ENCODE measurements at places on chromosomes 1 and 21.

DNA sequence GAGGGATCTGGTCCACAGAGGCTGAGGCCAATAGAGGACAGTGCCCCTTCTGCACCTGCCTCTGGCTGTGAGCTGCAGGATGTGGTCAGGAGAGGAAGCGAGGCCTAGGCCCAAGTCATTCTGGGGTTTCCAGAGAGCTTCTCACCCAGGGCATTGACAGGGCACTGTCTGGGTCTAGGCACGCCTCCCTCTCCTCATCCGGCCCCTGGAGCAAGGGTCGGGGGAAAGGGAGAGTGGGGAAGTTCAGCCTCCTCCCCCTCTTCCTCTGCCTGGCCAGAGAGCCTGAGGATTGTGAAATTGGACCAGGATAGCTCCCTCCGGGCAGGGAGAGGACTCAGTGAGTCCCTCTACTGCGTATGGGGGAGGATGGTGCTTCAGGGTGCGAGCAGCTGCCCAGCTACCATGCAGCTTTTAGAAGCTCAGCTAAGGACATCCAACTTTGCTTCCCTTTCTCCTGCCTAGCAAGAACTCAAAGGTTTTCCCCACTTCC lies 6.3 kb upstream of the INAVA start:
- DNase-seq = no peak

DNA sequence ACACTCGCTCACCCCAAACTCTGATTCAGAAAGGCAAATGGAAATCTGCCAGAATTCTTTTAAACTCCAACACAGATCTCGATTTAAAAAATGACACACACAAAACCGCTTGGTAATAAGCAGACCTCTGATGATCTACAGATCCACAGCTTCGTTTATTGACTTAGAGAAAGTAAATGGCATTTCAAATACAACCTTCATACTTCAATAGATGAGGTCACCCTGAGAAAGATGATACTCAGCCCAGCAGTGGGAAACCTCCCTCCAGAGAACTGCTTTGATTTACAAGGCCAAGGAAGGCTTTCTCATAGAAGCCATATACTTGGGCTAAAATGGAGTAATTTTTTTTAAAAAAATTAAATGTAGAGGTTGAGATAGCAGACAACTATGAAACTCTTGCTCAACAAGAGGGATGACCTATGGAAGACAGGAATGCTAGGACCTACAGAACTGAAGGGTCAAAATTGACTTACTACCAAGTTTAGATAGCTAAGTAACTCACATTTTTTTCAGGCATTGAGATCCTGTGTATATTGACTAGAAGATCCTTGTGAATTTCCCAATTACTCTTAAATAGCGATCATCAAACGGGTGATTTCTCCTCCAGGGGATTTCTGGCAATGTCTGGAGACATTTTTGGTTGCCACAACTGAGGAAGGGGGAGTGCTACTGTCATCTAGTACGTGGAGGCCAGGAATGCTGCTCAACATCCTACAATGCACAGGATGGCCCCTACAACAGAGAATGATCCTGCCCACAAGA lies 143.9 kb downstream of the CLIC6 start:
- no peak for DNase-seq

DNA sequence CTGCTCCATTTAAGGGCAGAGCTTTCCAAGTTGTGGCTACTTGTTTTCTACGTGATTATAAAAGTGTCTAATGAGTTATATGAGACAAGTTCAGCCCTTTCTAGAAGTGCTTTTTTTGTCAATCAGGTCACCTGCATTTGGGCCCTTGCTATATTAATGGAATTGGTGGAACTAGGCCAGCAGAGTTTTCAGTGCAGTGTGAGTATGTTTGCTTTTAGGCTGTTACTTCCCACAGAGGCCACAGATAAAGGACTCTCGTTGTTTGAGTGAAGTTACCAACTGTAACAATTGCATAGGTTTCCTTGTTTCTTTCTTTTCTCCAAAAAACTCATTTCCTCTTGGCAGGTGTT lies 10.9 kb downstream of the SMAP2 start:
- no peak for DNase-seq

DNA sequence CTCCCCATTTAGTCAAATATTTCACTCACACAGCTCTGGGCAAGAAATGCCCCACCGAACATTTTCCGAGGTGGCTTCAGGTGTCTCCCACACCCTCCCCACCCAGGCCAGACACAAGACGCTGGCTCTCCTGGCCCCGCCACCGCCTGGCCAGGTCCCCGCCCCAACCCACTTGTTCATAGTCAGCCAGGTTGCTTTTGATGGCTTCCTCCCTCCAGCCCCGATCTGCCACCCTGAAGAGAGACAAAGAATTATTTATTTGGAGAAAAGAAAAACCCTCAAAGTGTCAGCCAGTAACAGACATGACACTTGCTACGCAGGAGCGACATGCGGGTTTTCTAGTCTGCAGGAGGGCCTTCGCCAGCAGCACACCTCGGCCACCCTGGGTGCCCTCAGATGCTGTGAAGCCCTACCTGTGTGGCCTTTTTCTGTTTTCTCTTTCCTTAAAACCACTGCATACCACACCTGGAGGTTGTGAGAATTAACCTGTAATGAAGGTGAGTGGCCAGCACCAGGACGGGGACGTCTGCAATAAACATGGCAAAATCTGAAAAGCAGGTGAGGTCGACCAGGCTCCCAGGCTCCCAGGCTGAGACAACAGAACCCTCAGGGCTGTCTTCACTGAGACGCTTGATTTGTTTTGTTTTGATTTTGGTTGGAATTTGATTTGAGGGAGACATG lies 27.2 kb downstream of the SSBP3 start:
- no peak for DNase-seq

GRCh38 chr1:33162141-33162540 lies 19.7 kb downstream of the TRIM62 start:
- no peak for DNase-seq

GRCh38 chr1:27891196-27891889 lies 19.0 kb downstream of the THEMIS2 start:
- no peak for DNase-seq

DNA sequence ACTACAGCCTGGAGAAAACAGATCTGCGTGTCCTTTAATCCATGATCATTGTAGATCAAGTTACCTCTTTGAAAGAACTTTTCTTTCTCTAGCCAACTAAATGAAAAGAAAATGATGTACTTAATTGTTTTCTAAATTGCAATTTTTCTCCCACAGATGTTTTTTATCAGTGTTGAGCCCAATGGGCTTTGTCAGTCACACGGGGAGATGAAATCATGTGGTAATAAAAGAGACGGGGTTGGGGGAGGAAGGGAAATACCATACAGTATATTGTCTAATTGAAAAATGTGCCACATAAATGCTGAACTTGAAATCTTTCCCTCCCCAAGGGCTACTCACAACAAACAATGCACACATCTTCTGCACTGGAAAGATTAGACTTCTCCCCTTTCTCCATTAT lies 58.4 kb downstream of the NTMT2 start:
- DNase-seq = no peak

DNA sequence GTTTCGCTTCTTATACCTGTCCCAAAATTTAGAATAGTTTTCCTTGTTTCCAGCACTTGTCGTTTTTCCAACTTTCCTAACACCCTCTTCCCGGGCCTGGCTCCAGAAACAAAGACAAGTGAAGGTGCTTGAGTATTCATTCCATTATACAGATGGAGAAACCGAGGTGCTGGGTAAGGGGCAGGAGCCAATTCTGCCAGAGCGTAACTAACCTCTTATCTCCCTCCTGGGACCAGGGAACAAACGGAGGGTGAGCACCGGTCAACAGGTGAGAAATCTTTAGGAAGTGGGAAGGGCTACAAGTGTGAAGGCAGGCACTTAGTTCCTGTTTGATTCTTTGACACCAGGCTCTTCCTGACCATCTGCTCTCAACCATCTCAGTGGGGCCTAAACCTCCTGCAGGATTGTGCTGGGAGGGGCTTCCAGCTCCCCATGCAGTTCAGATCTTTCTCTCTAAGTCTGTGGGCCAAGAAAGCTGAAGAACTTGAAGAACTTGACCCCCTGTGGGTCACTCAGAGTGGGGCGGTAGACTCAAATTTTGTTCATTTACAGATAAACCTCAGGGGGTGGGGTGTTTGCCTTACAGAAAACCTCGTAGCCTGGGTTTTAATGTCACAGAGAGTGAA lies 8.7 kb downstream of the PLXNA2 start:
- DNase-seq = no peak

DNA sequence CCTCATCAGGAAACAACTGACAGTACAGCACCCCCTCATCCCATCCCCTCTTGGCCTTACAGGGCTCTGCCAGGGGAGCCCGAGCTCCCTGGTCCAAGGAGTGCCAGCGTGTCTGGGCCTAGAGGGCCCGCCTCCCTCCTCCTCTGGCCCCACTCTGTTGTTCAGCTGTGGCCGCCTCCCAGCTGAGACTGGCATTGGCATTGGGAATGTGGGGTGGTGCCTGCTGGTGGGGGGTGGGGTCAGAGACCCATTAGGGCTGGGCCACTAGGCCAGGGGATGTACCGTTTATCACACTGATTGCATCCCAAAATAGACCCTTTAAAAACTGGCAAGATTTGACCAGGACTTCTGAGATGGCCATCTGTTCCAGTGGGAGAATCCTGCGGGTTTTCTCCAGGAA lies 1.4 kb downstream of the LDLRAP1 start:
- DNase-seq = no peak

GRCh38 chr1:77781683-77782082 lies 2.2 kb downstream of the MIGA1 start:
- DNase-seq = no peak

DNA sequence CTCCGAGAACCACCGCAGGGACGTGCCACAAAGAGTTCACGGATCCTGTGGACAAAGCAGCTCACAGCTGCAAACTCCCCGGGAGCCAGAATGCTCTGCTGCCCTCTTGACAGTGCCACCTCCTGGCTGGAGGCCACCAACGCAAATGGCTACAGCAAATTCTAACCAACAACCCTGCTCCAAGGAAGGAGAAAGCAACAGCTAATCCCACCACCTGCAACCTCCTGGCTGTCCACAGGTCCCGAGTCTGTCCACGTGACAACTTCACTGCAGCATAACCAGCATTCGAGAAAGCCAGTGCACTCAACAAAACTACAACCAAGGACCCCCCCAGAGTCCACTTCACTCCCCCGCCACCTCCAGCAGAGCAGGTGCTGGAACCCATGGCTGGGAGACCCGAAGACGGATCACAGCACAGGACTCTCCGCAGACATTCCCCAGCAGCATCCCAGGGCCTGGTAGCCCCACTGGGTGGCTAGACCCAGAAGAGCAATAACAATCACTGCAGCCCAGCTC lies 17.3 kb downstream of the POFUT2 start:
- DNase-seq = no peak

GRCh38 chr1:32773018-32773763 lies 44.0 kb downstream of the YARS1 start:
- peak; percentile 75 for DNase-seq

GRCh38 chr1:203117611-203118575 lies 9.6 kb upstream of the ADORA1 start:
- DNase-seq = peak; percentile 33

DNA sequence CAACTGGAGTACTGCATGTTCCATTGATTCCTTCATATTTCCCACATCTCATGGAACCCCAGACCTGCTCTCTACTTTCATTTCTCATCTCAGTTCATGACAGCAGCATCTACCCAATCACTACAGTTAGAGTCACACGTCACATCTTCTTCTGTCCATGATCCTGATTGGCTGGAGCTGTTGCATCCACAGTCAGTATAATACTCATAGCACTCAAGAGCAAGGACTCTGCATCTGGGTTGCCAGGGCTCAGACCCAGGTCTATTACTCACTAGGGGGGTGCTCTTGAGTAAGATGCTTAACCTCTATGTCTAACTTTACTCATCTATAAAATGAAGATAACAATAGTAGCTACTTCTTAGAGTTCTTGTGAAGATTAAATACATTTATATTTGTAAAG lies 4.4 kb upstream of the XPR1 start:
- DNase-seq = no peak

All from NCI-H2081 (cell line).